ENCODE measurements at places on chromosomes 3 and 15.

DNA sequence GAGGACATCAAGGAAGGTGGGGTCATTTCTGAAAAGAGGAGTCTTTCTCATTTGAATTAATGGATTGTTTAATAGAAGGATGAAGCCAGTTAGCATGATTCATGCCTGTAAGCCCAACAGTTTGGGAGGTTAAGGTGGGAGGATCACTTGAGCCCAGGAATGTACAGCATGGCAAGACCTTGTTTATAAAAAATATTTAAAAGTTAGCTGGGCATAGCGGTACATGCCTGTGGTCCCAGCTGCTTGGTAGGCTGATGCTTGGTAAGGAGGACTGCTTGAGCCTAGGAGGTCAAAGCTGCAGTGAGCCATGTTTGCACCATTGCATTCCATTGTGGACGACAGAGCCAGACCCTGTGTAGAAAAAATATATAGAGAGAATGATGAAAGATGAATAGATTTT lies 165.5 kb downstream of the ALCAM start:
- DNase-seq: no peak

- DNase-seq: no peak
Observed at GRCh38 chr3:57890874-57891273, 117.3 kb upstream of the FLNB start.

DNA sequence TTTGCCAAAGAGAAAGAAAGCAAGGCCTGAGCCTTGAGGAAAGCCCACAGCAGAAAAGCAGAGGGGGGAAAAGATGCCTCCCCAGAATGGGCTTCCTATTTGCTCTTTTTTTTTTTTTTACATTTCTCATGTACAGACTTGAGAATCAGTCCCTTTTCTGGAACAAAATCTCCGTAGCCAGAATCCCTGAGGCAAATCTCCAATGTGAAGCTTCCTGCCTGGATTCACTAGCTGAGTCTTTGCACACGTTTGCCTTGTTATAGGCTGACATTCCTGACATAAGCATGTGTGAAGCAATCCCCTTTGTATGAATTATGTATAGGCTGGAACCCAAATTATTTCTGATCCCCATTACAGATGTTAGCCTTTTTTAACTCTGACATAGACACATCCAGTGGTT lies 52.2 kb upstream of the ACTL6A start:
- peak; percentile 34 for DNase-seq

DNA sequence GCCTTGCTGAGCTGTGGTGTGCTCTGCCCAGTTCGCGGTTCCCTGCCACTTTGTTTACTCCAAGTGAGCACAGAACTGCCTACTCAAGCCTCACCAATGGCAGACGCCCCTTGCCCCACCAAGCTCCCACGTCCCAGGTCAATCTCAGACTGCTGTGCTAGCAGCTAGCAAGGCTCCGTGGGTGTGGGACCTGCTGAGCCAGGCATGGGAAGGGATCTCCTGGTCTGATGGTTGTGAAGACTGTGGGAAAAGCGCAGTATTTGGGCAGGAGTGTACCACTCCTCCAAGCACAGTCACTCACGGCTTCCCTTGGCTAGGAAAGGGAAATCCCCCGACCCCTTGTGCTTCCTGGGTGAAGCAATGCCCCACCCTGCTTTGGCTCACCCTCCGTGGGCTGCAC lies 45.0 kb downstream of the SLC12A6 start:
- DNase-seq: no peak

DNA sequence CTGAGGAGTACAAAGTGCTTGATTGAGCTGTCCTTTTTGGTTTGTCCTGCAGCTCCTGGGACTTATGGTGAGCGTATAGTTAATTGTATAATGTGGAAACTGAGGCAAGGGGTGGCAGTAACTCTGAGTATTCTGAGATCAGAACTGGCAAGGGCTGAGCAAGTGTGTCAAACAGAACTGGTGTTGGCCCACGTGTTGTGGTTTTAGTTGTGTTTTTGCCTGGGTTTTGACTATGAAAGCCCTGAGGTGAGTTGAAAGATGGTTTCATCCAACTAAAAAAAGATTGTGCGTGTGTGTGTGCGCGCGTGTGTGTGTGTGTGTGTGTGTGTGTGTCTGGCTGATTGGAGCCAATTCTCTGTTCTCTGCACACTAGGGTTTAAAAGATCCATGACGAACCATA lies 154.1 kb downstream of the EDEM1 start:
- DNase-seq: no peak

DNA sequence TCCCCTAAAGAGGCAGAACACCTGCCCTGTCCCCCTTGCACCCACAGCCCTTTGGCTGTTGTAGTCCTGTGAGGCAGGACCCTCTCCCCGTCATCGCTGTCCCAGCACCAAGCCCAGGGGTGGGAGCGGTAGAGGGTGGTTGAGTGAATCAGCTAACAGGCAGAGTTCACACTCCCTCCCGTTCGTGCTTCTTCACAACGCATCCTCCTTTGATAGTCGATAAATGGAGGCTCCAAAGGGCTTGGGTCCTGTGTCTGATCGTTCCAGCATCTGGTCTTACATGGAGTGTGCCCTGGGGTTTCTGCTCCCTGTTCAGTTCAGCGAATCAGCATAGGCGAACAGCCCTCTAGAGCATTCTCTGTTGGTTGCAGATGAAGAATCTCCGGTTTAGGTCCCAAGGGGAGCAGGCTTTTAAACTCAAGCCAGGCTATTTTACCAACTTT lies 820 bp upstream of the HMCES start:
- DNase-seq: peak; percentile 5

DNA sequence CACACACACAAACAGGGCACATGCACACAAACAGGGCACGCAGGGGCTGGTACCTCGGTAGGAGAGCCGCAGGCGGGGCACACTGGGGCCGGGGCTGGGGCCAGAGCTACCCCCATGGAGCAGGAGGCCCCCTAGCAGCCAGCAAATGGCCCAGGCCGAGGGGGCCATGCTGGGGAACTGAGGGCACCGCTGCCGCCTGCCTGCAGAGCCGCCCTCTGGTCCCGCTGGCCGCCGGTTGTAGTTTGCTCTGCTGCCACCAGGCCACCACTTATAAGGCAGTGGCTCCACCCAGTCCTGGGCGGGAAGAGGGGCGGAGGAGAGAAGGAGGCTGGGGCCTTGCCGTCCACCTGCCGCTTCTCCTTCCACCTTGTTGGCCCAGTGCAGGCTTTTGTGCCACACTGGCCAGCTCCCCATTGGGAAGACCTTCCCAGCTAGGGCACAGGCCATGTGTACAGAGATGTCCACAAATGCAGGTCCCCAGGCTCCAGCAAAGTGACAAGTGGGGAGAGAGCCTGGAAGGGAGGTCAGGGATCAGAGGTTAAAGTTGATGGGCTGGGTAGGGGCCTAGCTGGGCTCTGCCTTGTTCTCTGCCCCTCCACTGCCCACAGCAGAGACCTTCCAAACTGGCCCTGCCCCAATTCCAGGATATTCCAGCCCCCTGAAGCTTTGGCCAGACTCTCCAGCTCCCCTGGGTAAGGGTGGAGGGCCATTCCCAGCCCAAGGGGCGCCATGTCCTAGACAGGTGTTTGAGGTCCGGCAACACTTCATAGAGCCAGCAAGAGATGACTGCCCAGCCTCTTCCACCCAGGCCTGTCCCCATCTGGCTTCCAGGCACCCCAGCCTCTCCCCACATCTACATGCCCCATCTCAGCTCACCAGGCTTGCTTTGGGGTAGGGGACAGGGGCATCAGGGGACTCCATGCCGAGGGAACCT lies at the start of gene SEMA3G:
Gene SEMA3G, minus strand, starts transcription at position 244 of the 934 bp plus-strand sequence. Its CDS starts 76 bp downstream, at position 168.
- DNase-seq: no peak

- DNase-seq: no peak
Observed at GRCh38 chr15:41254560-41254959, 23.5 kb downstream of the CHP1 start.

- no peak for DNase-seq
Observed at GRCh38 chr3:141091426-141091825, 40.3 kb downstream of the SPSB4 start.

- DNase-seq: no peak
Observed at GRCh38 chr3:9178697-9179096, 70.7 kb downstream of the SRGAP3 start.

- no peak for DNase-seq
Observed at GRCh38 chr3:45610119-45610518, 15.6 kb downstream of the LIMD1 start.

GRCh38 chr3:32818229-32818969 lies 602 bp downstream of the TRIM71 start:
- DNase-seq: no peak

DNA sequence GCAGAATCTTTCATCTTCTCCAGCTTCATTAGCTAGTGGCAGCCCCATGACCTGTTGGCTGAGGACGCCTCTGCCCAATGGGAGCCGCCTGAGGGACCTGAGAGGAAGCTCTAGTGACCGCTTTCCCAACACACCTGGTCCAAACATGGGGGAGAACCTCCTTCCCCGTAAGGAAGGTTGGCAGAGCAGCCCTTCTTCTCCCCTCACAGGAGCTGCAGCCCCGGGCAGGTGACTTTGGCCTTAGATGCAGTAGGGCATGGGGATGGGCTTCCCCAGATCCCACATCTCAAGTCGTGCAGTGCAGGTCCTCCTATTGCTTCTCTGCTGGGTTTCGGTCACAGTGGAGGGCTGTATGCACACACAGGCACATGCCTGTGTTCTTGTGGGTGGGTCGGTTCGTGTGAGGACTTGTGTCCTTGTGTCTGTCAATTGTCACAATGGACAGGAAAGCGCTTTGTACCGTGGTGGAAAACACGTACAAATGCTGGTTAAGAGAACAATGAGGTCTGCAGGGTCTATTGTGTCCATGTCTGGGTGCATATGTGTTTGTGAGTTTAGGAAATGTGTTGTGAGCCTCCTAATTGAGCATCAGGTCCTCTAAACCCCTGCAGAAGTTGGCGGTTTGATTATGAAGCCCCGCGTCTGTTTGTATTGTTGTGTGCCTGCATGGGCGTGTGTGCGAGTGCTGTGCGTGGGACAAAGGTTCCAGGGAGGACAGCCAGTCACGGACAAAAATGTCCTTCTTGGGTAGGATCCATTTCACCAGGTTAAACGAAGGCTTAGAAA lies 1.4 kb downstream of the ISLR2 start:
- DNase-seq: no peak

GRCh38 chr3:8929860-8930259 lies 33.4 kb downstream of the RAD18 start:
- no peak for DNase-seq

DNA sequence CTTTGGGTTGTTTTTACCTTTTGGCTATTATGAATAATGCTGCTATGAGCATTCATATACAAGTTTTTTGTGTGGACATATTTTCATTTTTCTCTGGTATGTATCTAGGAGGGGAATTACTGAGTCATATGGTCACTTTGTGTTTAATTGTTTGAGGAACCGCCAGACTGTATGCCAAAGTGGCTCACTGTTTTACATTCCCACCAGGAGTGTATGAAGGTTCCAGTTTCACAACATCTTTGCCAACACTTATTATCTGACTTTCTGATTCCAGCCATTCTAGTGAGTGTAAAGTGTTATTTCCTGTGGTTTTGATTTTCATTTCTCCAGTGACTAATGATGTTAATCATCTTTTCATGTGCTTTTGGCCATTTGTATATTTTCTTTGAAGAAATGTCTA lies 51.8 kb downstream of the CMTM7 start:
- no peak for DNase-seq

- no peak for DNase-seq
Observed at GRCh38 chr3:138468451-138468850, 34.0 kb downstream of the ESYT3 start.

GRCh38 chr3:229183-229661 lies 32.7 kb downstream of the CHL1 start:
- no peak for DNase-seq

DNA sequence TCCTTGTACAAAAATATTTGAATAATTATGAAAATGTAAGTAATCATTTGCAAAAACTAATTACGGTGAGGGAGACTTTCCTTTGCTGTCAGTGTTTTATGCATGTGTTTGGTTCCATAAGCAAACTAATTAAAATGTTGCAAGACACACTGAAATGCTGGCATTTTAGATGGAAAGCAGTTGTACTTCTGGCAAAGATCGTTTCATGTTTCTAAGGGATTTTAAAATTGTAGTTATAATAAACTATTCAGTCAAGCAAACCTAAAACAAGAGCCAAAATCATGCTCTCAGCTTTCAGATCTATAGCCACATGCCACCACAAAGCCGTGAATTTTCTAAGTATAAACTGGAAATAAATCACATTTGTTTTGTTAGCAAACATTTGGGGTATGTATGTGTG lies 240.1 kb upstream of the ZNF385D start:
- DNase-seq: no peak

GRCh38 chr3:42094128-42094527 lies 3.0 kb downstream of the TRAK1 start:
- no peak for DNase-seq

DNA sequence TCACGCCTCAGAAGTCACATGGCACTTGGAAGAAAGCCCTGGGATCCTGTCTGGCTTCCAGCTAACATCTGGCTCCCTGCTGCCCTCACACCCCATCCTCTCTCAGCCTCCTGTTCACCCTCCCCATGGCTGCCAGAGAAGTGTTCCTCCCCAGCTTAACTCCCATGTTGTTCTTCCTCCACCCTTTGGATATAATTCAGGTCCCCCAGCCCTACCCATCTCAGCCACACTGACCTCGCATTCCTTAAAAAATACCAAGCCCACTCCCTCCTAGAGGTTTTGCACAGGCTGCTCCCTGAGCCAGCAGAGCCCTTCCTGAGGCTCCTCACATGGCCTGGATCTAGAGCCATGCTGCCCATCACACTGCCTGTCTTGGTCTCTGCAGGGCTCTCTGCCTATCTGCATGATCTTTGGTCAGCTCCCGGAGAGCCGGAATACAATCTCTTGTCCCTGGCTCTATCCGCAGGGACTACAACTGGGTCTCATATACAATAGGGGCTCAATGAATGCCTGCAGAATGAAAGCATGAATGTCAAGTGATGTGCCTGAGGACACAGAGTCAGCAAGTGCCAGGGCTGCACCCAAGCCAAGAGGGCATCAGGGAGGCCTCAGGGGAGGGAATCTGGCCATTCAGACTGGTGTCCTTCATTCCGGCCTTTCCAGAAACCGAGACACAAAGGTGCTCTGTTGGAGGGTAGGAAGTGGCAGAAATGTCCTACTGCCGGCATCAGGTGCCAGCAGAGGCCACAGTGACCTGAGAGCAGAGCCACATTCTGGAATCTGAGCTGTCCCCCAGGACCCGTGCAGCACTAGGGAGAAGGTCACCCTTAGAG lies 3.8 kb upstream of the TKT start:
- DNase-seq: no peak

- no peak for DNase-seq
Observed at GRCh38 chr3:182399978-182400737, 393.1 kb upstream of the ATP11B start.

DNA sequence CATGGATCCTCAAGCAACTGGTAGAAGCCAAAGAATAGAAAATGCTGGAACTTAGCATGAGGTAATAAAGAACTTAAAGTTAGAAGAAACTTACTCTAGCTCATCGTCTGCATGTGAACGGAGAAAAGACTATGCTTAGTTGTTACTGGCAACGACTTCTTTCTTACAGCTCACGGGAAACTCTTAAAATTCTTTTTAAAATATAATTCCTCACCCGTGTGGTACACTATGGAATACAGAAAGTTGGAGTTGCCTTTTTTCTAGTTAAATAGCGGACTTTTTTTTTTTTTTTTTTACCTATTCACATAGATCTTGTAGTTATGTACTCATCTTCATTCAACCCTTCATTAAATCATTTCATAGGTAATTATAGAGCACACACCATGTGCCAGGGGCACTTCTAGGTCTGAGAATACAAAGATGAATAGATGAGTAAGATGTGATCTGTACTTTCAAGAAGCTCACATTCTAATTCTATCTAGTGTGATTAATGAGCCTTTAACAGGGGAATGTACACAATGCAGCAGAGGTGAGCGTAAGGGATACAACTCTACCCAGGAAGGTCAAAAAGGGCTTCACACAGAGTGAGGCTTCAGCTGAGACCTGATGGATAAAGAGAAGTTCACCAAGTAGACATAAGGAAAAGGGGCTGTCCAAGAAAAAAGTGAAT lies 18.4 kb upstream of the KCNMB2 start:
- no peak for DNase-seq
